CD14-positive monocyte (primary cell): ENCODE measurements at places on chromosomes 4 and X. TPM values are rescaled to one million over a fixed set of nuclear protein-coding genes. Genes with fewer than 3 reads are reported as not detected.

Gene CXCL11
- polyA plus RNA-seq, result 0.36 TPM

Gene IGFBP7
- polyA plus RNA-seq, result 23.1 and 34.8 TPM in 2 replicates

GRCh38 chrX:24283127-24283794, 30.6 kb downstream of the SUPT20HL2 start:
- no peak for DNase-seq

Gene PHOX2B
- not detected for polyA plus RNA-seq

Gene PLP2
- polyA plus RNA-seq, result 374 TPM

DNA sequence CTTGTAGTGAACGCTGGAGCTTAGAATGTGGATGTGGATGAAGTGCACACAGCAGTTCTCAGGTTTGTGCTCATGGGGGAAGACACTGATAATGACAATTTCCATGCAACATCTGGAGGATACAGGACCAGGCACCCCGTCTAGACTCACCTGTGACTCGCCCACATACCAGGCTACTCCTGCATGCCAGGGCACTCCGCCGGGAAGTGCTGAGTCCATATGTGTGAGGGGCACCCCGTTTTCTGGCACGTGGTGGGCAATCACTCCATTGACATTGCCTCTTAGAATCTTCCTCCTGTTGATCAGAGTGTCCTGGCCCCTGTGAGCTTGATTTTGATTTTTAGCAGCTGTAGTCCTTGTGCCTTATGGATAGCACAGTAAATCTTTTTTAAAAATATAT, 90.9 kb upstream of the LRPAP1 start:
- no peak for DNase-seq

- no peak for DNase-seq
Measured at GRCh38 chr4:125041372-125041930, 273.3 kb upstream of the FAT4 start.

GRCh38 chr4:137961051-137961438, 281.1 kb downstream of the SLC7A11 start:
- DNase-seq, result no peak

- no peak for DNase-seq
Measured at GRCh38 chr4:104574371-104574770, 79.7 kb upstream of the CXXC4 start.

GRCh38 chrX:39476604-39477021, 621.1 kb downstream of the BCOR start:
- no peak for DNase-seq

Gene LUZP4
- polyA plus RNA-seq, result not detected

GRCh38 chrX:115949900-115950822, 220.4 kb upstream of the AGTR2 start:
- no peak for DNase-seq

Gene PAGE2
- polyA plus RNA-seq, result not detected

Gene ASB11
- not detected in 2 replicates for polyA plus RNA-seq
